ENCODE measurements at places on chromosomes 4 and X. TPM values are rescaled to one million over a fixed set of nuclear protein-coding genes. Genes with fewer than 3 reads are reported as not detected.

IGSF1 gene
- total RNA-seq = not detected

MEPE gene
- total RNA-seq = not detected

RASGEF1B gene
- 77.9 TPM for total RNA-seq

LRP2BP gene
- 2.0 TPM for total RNA-seq

ATP1B4 gene
- not detected for total RNA-seq

TLR3 gene
- 1.5 TPM for total RNA-seq

ARL9 gene
- 0.43 TPM for total RNA-seq

TCEAL6 gene
- not detected for total RNA-seq

ERCC6L gene
- 0.22 TPM for total RNA-seq

SPACA5 gene
- 0.59 TPM for total RNA-seq

HTN1 gene
- total RNA-seq = not detected

TMEM154 gene
- total RNA-seq = 46.8 TPM

PPP2R2C gene
- total RNA-seq = not detected

TKTL1 gene
- 2.2 TPM for total RNA-seq

ETDA gene
- total RNA-seq = not detected

LRIT3 gene
- total RNA-seq = 0.35 TPM

PHOX2B gene
- total RNA-seq = not detected

RXFP1 gene
- total RNA-seq = not detected

PABPC1L2B gene
- total RNA-seq = not detected

SPANXN3 gene
- not detected for total RNA-seq

DCAF12L1 gene
- not detected for total RNA-seq

SSX2 gene
- total RNA-seq = not detected

CDKL2 gene
- total RNA-seq = 0.24 TPM

NPNT gene
- not detected for total RNA-seq

CLNK gene
- total RNA-seq = 0.13 TPM

ARR3 gene
- total RNA-seq = not detected

RHOXF2B gene
- total RNA-seq = not detected

DMP1 gene
- not detected for total RNA-seq

NEUROG2 gene
- not detected for total RNA-seq

MYOZ2 gene
- not detected for total RNA-seq

MAGEB2 gene
- not detected for total RNA-seq

Measured in naive thymus-derived CD4-positive, alpha-beta T cell (primary cell).